Activated CD4-positive, alpha-beta T cell treated with anti-CD3 and anti-CD28 coated beads, Interleukin-2, Interleukin-4, amounts not matched to agents 100 ng/mL and 50 ng/mL, durations not matched to agents 16 hours and 8 hours (primary cell): ENCODE measurements at places on chromosomes 1 and 21.

- DNase-seq: no peak
Measured at GRCh38 chr1:21349693-21350092, 59.4 kb upstream of the ECE1 start.

GRCh38 chr21:14741256-14741655, 195.1 kb upstream of the SAMSN1 start:
- DNase-seq: no peak

GRCh38 chr1:39623053-39623452, 16.4 kb downstream of the HEYL start:
- DNase-seq: no peak

GRCh38 chr1:111420377-111420776, 7.2 kb downstream of the OVGP1 start:
- no peak for DNase-seq

DNA sequence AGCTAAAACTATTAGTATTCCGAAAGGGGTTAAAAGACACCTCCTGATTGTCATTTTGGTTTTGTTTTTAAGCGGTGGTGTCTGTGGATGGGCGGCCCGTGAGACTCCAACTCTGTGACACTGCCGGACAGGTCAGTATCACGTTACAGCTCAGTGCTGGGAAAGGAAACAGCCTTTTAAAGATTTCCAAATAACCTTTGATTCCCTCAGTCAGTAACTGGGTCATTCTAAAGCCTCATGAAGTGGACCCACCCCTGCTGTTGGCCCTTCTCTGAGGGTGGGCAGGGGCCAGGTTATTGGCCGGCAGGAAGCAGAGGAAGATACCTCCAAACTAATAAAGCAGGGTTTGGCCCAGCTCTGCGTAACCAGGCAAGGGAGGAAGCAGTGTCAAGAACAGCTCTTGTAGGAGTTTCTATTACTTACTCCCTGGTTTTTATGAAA, 2.3 kb downstream of the RHOU start:
- DNase-seq: no peak

GRCh38 chr21:41374867-41375533, 13.2 kb downstream of the MX2 start:
- peak; percentile 29 for DNase-seq

GRCh38 chr1:211236633-211237320, 22.4 kb upstream of the RCOR3 start:
- DNase-seq: no peak

DNA sequence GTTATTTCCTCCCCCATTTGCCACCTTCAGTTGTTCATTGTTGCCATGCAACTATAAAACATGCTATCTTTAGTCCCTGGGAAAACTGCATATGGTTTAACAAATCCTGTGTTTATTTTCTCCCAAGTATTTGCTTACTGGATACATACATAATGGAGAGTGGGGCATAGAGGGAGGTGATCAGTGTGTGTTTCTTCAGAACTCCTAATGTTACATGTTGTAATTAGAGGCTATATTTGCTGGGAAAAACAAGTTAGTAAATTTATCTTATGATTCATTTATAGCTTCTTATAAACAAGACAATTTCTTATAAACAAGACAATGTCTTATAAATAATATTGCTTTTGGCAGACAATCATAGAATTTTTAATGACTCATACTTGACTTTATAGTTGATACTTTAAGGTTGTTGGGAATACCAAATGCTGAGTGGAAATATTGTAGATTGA, 7.3 kb upstream of the GIPC2 start:
- no peak for DNase-seq

DNA sequence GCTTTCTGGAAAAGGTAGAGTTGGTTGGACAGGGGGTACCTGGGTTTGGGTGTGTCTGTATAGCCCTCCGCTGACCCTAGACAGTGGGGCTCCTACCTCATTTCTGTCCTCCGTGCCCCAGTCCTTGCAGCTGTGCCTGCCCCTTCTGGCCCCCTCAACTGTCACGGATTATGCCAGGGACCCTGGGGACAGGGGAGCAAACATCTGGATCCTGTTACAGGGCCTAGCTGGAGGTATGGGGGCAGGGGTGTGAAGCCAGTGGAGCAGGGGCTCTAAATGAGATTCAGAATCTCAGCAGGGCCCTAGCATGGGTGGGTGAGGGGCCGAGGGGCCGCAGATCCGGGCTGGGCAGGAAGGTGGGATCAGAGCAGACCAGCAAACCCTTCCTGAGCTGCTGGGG, 81.0 kb downstream of the TAS1R2 start:
- DNase-seq: no peak

DNA sequence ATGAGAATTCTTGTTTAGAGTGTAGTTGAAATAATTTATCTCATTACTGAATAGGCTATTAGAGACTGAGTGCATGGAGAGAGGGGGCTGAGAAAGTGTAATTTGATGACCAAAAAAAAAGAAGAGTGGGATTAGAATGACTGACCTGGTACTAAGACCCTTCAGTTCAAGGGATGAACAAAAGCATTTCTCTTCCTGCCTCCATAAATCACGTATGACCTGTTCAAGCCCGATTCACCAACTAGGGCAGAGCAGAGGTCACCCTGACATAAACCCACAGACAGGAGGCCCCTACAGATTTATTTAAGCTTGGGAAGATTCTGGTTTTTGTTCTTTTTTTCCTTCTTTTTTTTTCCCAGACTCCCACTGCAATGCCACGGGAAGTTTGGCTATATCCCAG, 123.7 kb upstream of the COP1 start:
- DNase-seq: no peak

DNA sequence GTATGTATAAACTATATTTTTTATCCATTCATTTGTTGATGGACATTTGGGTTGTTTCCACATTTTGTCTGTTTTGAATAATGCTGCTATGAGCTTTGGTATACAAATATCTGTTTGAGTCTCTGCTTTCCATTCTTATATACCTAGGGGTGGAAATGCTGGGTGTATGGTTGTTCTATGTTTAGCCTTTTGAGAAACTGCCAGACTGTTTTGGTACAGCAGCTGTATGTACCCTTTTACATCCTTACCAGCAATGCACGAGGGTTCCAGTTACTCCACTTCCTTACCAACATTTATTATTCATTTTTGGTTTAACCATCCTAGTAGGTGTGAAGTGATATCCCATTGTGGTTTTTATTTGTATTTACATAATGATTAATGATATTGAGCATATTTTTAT, 13.9 kb downstream of the RASAL2 start:
- no peak for DNase-seq

DNA sequence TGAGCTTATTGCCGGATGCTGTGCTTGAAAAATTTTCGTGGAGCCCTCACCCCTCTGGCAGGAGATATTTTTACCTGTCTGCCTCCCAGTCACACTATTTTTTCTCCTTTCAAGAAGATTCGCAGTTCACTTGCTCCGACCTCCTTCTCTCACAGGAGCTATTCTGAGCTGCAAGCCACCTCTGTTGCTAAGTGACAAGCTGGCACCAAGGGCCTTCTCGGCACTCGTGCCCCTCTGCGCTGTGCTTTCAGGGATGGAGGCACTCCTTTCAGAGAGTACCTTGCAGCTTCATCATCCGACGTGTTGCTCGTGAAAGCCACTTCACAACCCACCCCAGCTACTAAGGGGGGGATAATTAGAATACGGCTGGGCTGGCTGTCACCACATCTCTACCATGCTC, 11.6 kb downstream of the SLC6A17 start:
- no peak for DNase-seq

GRCh38 chr1:186443638-186444037, 17.3 kb downstream of the PDC start:
- DNase-seq: peak; percentile 51

- DNase-seq: no peak
Measured at GRCh38 chr1:34591751-34592629, 162.9 kb upstream of the GJB5 start.

DNA sequence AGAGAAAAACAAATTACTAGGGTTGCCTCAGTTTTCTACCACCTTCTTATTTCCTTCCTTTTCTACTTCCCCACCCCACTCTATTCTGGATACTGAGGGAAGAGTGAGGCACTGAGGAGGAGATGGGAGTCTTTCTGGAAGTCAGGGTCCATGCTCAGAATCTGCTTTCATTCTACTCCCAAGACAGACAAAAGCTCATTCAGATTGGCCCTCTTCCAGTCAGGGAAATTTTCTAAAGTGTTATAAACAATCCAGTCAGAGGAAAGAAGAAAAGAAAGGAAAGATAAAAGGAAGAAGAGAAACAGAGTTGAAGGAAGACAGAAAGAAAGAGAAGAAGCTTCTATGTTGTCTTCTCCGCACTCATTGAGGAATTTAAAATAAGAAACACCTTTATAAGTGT, 228.6 kb downstream of the COP1 start:
- no peak for DNase-seq

DNA sequence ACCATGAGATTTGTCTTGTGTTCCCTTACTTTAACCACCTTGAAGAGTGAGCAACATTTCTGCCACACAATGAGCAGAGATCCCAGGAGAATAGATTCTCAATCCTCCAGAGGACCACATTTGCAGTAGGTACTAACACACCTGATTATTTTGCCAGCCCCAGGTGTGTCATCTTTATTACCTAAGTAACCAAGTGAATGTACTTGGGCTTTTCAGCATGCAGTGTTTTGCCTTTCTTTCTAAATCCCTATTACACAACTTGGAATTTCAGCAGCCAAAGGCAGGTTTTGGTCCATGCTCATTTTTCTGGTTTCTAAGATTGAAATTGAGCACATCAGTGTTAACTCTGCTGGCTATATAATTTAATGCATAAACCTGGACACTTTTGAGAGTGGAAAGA, 43.2 kb upstream of the ST6GALNAC5 start:
- DNase-seq: no peak

DNA sequence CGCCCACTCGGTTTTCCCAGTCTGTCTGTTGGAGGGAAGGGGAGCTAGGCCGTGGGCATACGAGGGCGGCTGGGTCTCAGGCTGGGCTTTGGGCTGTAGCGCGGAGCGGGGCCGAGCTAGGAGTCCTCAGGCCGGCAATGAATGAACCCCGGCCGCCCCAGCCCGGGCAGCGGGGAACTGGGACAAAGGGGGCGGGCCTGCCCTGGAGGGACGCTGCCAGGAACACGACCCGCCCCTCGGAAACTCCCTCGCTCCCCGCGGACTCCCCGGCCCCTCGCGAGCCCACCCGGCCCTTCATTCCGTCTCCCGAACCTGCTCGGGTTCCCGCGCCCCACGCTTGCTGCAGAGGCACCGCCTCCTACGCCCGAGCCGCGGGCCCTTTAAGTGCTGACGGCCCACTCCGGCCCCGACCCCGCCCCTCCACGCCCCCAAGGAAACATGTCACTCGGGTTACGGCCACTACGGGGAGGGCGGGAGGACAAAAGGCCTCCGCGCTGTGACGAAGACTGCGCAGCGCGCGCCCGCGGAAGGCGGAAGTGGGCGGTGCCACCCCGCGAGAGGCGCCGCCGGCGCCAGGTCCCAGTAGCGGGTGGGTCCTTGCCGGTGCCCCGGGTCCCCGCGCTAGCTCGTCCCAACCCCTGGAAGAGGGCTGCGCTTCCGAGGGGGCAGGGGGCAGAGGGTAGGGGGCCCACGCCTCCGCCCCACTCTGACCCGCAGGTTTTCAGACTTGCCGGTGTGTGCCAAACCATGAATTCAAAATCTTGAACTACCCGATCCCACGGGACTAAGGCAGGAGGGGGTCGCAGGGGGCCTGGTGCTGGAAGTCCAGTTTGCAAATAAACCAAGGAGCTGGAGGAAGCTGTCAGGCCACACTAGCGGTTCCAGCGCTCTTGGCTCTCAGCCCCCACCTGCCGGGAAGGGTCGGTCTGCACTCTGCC, at the start of gene GALE:
TSS of gene GALE (minus strand) at position 355 of the 938 bp plus-strand sequence. CDS start 1,747 bp downstream, outside the sequence.
- DNase-seq: peak; percentile 98

DNA sequence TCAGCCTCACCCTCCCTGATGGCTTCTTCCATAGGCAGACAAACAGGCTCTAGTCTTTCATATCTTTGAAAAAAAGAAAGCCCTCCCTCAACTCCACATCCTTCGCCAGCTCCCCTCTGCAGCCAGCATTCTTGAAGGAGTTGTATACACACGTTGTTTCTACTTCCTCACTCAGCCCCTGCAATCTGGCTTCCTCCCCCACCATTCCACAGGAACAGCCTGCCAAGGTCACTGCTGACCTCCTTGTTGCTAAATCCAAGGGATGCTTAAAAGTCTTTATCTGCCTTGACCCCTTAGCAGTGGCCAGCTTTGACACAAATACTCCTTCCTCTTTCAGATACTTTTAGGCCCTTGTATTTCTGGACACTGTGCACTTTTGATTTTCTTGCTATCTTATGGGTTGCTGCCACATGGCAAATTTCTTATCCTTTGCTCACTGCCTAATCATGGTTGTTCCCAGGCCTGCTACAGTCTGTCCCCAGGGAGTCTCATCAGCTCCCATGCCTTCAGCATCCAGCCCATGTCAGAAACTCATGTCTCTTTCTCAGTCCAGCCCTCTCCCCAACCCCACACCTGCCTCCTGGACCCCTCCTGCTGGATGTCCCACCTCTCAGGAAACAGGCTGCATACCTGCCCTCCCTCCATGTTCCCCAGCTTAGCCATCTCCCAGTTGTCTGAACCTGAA, 8.3 kb downstream of the FAM229A start:
- DNase-seq: no peak

DNA sequence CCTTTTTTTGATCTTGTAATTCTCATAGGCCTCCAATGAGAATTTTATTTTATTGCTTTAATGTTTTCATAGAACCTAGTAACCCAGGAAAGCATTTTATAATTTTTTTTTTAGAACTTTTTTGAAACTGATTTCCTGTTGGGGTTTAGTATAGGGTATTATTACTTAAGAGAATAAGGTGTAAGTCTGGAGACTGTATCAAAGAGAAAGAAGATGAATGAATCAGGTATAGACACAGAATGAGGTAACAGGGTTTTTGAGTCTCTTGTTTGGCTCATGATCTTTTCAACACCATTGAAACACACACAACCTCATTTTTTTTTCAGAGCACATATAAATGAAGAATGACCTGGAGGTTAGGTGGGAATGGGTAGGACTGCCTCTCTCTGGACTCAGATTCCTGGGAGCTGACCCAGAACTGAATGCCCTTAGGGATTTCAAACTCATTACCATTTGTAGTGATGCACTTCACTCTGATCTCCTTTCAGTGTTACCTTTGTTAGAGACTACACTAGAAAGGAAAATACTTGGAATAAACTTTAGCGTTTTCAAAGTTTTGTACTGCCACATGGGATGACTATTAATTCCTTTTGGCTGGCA, 51.0 kb downstream of the EPB41 start:
- no peak for DNase-seq

- DNase-seq: no peak
Measured at GRCh38 chr1:177451191-177451590, 280.4 kb downstream of the BRINP2 start.

DNA sequence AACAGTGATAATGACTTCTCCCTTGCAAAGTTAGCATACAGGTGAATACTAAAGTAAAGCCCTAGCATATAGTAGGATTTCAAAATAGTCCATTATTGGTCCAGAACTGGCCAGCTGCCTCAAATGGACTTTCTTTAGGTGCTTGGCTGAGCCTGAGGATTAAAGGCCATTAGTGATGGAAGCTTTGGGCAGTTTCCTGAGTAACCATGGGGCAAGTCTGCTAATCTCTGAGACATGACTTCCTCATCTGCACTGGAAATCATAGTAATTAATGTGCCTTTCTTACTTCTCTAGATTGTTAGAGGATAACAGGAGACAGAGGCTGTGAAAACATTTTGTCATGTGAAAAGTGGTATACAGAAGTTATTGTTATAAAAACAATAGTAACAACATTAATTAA, 156.5 kb upstream of the UBE2U start:
- no peak for DNase-seq

- no peak for DNase-seq
Measured at GRCh38 chr21:37489553-37489952, 123.0 kb downstream of the DYRK1A start.

GRCh38 chr21:28380241-28380640, 612.4 kb downstream of the LTN1 start:
- no peak for DNase-seq
